ENCODE measurements at places on chromosomes 6 and 20.

DNA sequence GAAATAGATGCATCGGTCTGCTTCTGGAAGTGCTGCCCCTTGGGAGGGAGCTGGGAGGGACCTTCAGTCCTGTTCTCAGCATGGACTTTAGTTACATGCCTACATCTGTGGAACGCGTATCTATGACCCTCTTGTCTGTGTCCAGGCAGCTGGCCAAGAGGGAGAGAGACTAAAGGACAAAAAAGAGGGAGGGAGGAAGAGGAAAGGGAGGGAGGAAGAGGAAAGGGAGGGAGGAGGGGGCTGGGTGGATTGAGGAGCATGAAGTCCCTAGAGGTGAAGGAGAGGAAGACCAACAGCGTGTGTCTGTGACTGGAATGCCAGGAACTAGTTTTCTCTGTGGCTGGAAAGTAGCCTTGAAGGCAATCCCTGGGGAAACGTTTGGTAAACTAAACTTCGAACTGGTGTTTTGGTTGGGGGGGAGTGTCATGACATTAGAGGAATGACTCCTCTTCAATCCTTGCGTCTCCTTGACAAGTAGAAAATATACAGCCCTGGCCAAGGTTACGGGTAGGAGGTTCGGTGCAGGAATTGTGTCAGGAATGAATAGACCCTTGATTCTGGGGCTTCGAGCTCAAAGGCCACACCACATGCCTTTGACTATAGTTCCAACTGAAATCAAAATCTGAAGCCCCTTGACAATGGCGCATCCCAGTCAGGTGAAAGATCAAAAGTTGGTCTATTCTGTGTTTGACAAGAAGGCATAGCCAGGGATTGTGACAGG lies 52.0 kb upstream of the PLEKHG1 start:
- DNase-seq: no peak

- DNase-seq: no peak
Measured at GRCh38 chr6:98579941-98580340, 254.4 kb upstream of the POU3F2 start.

DNA sequence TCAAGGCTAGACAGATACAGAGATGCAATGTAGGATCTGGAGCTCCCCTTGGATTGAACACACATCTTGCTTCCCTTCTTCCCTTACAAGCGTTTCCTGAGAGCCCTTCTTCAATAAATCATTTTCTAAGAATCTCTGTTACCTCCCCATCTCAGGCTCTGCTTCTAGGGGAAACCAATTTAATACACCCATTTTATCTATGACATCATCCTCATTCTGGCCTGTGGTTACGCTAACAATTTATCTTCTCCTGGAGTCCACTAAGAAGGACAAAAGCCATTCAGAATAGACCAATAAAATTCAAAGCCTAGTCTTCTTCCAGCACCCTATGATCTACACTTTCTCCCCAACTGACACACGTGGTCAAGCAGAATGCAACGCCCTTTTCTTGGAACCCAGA lies 390.1 kb downstream of the PLCB1 start:
- no peak for DNase-seq

- no peak for DNase-seq
Measured at GRCh38 chr6:20414711-20415110, 13.0 kb downstream of the E2F3 start.

DNA sequence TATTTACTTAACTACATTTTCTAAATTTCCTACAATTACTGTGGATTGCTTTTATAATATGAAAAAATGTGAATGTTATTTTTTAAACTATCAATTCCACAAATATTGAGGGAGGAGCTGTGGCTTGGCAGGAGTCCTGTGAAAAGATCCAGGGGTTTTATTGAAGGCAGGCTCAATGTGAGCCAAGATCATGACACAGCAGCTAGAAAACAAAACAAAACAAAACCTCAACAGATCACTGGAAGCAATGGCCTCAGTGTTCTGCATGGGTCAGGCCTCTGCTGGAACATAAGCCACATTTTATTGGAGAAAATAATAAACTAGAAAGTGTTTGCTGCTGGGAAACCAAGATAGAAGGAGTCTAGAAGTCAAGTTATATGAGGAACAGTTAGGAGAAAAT lies 19.4 kb upstream of the RCAN2 start:
- no peak for DNase-seq

GRCh38 chr20:36929290-36929689 lies 22.2 kb downstream of the SAMHD1 start:
- no peak for DNase-seq

DNA sequence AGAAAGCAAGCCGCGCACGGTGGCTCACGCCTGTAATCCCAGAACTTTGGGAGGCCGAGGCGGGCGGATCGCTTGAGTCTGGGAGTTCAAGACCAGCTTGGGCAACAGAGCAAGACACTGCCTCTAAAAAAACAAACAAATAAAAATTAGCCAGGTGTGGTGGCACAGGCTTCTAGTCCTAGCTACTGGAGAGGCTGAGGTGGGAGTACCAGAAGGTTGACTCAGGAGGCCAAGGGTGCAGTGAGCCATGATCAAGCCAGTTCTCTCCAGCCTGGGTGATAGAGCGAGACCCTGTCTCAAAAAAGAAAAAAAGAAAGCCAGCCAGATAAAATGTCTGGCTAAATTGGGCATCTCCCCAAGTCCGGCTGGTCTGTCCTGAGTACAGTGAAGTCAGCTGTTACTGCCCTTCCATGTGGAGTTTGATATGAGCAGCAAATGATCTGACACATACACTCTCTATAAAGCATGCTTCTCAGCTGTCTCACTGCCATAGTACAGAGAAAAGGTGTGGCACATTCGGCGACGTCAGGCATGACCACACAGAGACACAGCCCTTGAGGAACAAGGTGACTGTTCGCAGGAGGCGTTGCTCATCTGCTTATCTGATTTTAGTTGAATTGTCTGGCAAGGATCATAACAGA lies 13.0 kb downstream of the CD83 start:
- no peak for DNase-seq

DNA sequence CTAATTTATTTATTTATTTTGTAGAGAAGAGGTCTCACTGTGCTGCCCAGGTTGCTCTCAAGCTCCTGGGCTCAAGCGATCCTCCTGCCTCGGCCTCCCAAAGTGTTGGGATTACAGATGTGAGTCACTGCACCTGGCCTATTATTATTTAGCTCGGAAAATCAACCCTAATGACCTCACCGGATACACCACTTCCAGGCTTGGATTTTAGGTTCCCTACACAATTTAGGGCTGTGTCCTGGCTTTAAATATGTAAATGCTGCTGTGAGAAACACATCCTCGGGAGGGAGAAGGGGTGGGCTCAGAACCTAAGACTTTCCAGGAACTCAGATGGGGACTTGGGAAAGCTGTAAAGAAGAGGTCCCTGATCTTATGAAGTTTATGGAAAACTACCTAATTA lies 51.0 kb upstream of the SLC32A1 start:
- no peak for DNase-seq

DNA sequence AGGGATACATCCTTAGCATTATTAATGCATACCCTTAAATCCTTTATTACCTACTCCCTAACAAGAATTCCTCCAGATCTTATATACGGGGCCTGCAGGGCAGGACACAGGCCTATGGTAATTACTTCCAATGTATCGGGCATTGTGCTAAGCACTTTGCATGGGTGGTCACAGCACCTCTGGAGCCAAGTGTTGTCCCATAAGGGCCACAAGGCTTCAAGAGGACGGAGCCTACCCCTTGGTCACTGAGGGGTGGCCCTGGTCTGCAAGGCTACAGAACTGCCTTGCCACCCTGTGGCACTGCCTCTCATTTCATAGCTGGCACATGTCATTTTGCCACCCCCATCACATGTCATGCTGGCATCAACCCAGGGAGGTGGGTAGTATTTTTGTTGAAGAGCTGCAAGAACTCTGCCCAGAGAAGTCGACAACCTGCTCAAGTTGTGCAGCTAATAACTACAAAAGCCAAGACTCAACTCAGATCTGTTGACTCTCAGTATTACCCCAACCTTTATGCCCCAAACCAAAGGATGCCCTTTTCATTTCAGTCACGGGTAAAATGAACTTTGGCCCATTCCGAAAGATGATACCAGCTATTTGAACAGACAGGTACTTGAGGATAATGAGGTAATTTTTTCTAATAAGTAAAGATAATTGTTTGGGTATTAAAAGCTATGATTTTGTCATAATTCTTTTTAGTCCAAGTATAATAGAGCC lies 144.1 kb upstream of the AKAP12 start:
- DNase-seq: peak; percentile 7

DNA sequence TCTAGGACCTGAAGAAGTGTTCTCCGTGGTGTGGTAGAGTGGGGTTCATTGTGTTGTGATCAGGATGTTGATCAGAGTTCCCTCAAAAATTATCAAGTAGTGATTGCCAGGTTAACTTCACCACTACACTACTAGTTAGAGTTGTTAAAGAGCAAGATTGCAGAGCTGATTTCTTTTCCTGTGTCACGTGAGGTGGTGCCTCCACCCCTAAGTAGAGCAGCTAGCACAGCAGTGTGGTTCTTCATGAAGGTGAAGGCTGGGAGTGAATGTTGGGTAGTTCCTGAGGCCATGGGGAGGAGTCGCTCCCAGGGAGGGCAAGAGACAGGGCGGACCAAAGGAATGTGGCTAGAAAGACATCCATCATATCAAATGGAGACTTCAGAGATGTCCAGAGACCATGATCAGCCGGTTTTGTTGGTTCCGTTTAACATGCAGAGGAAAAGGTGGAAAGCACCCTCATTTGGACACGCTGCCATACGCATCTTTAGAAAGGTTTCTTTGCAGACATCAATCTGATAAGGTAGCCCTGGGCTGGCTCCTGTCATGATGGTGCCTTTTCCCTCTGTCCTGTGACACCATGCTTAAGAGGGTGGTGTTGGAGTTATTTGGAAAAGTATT lies 79.2 kb upstream of the IYD start:
- no peak for DNase-seq

DNA sequence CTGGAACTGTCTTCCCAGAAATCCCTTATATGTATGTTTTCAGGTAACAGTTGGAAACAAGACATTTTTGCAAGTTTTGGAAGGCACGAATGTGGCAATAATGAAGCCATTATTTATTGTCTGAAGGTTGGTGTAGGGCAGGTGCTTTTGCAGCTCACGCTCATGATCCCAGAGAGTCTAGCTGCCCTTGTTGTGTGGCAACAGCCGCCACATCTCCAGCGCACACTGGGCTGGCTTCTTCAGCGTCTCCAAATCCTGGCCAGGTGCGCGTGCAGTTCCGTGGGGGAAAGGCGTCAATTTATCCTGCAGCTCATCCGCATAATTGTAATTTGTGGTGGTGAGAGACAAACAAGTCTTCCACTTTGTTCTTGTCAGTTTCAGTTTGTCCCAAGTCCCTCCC lies 71.2 kb downstream of the TRDN start:
- DNase-seq: no peak

GRCh38 chr6:150659046-150659763 lies 59.5 kb downstream of the PLEKHG1 start:
- peak; percentile 73 for DNase-seq

- no peak for DNase-seq
Measured at GRCh38 chr6:52872031-52872430, 31.4 kb upstream of the GSTA5 start.

GRCh38 chr6:112780498-112781096 lies 433.5 kb downstream of the RFPL4B start:
- DNase-seq: peak; percentile 62

GRCh38 chr20:53019464-53019863 lies 47.3 kb downstream of the TSHZ2 start:
- no peak for DNase-seq

DNA sequence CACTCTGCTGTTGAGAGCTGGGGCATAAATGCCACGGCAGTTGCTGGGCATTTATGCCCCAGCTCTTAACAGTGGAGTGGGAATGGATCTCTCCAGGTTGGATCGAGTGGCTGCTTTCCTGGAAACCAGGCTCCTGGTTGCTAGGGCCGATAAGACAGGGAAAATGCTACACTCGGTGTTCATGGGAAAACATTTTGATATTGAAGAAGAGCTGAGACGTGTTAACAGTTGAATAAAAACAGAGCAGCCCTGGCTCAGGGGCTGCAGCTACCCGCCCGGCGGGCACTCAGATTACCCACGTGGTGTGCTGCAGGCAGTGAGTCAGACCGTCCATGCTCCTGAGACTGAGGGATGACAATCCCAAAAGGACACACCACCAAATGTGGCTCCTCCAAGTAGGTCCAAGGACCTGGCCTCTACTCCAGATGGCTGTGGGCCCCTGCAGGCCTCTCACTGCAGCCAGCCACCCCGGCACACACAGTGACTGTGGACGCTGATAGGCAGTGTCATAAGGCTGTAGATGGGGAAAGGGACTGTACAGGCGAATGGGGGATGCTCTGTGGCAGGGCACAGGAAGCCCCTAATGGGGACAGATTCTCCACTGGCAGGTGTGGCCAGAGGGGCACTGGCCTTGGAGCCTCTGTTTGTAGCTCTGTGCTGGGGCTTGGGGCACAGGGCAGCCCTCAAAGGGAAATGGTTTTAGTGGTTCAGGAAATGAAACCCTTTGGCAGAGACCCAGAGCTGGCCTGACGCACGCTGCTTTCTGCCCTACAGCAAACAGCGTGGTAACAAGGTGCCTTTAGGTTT lies 237.8 kb downstream of the LY86 start:
- peak; percentile 77 for DNase-seq

GRCh38 chr6:33710296-33711121 lies 991 bp downstream of the UQCC2 start:
- no peak for DNase-seq

- DNase-seq: no peak
Measured at GRCh38 chr20:11084508-11084907, 410.7 kb upstream of the JAG1 start.

DNA sequence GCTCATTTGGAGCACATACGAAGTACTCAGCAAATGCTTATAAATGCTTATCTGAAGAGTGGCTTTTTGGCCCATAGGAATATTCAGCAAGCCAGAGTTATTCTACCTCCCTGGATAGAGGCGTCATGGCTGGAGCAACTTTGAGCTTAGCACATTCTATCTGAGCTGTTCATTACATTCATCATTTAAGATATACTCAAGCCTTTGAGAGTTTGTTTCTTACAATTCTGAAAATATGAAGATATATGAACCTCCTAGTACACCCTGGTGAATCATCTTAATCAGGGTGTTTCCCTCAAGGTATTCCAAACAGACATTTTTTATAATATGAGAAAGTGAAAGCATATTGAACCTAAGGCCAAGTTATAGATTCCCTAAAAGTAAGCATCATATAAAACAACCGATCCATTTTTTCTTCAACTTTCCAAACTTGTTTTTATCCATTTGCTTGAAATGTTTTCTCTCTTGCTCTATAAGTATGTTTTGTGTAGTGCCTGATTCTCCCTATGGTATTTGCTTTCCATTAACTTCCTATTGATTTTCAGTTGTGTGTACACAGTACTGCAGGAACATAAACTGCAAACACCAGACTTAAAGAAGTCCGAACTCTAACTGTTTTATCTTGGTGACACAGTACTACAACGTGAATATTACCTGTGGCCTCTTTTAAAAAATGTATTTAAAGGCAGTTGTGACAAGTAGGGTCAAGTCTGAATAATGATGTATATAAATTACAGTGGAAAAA lies 139.7 kb upstream of the PTPRK start:
- no peak for DNase-seq

Measured in NCI-H1105 treated with DMSO at 0.1 percent for 48 hours (cell line).